ENCODE measurements at places on chromosomes 7 and 10. TPM values are rescaled to one million over a fixed set of nuclear protein-coding genes. Genes with fewer than 3 reads are reported as not detected.

DNA sequence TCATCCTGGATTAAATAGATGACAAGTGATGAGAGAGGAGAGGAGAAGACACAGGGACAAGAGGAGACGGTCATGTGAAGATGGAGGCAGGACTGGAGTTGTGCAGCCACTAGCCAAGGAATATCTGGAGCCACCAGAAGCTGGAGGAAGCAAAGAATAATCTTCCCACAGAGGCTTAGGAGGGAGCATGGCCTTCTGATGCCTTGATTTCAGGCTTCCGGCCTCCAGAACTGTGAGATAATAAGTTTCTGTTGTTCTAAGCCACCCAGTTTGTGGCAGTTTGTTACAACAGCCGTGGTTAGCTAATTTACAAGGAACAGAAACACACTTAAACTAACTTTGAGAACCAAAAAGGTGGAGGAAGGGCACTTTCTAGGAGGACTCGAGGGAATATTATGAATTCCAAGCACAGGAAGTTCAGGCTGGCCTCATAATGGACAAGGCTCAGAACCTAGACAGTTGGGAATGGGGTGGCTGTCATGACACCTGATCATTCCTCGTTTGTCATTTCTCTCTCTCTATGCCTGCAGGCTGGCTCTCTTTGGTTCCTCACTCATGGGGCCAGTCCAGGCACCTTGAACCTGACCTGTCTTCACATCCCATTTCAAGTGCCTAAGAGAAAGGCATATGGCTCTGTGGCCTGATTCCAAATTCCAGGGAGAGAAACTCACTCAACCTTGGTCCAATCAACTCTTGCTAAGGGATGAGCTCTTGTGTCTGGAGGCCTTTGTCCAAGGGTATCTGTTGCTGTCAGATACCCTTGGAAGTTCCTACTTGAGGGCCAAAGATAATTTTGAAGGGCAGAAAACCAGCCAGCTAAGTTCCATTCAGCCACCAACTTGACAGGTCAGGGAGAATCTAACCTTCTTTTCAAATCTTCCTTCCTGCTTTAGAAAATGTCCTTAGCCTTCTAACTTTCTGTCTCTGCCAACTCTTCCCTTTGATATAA lies 33.5 kb upstream of the PDZD8 start:
- H3K36me3 ChIP-seq: no peaks in the 10 kb centered on the region
- no peak for DNase-seq
- H3K4me1 ChIP-seq: no peaks in the 10 kb centered on the region

The PRPS1L1 gene
- total RNA-seq: not detected

GRCh38 chr7:97015756-97016380 lies 8.8 kb downstream of the DLX5 start:
- peaks cover 79% of the 10 kb centered on the region for H3K27me3 ChIP-seq
- no peak for DNase-seq
- no peak overlapping the region for H3K4me3 ChIP-seq
- peaks cover 1% of the 10 kb centered on the region for H3K4me1 ChIP-seq
- no peaks in the 10 kb centered on the region for H3K36me3 ChIP-seq
- no peak overlapping the region for H3K27ac ChIP-seq

The AHR gene
- 44.0 TPM for total RNA-seq

DNA sequence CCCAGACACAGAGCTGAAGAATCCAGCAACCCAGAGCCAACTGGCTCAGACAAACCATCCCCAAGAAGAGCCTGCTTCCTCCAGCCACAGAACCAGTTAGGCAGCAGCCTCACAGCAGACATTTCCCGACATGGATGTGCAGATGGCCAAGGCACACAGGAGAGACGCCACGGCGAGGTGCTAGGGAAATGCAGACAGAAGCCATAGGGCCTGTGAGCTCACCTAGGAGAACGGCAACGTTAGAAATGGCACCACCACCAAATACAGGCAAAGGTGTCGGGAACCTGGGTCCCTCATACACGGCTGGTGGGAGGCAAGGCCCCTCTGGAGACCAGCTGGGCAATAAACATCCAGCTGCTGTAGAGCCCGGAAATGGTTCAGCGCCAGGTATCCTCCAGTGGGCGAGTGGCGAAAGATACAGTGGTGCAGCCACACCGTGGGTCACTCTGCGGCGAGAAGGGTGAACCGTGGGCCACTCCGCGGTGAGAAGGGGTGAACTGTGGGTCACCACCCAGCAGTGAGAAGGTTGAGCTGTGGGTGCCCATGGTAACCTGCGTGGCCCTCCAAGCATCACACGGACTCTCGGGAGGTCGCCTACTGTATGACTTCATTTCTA lies 31.2 kb downstream of the JAKMIP3 start:
- no peaks in the 10 kb centered on the region for H3K4me1 ChIP-seq
- no peaks in the 10 kb centered on the region for H3K27me3 ChIP-seq
- no peak overlapping the region for H3K27ac ChIP-seq
- H3K36me3 ChIP-seq: no peaks in the 10 kb centered on the region

GRCh38 chr10:11586170-11586569 lies 25.3 kb downstream of the USP6NL start:
- no peak for DNase-seq
- H3K27me3 ChIP-seq: no peaks in the 10 kb centered on the region
- no peaks in the 10 kb centered on the region for H3K4me1 ChIP-seq
- no peak overlapping the region for H3K4me3 ChIP-seq

- no peak overlapping the region for H3K27ac ChIP-seq
- H3K36me3 ChIP-seq: no peaks in the 10 kb centered on the region
- no peaks in the 10 kb centered on the region for H3K4me1 ChIP-seq
- DNase-seq: no peak
Measured at GRCh38 chr10:61883371-61884025, 18.0 kb upstream of the ARID5B start.

- H3K27ac ChIP-seq: no peak overlapping the region
- no peaks in the 10 kb centered on the region for H3K27me3 ChIP-seq
- H3K4me3 ChIP-seq: no peak overlapping the region
- H3K36me3 ChIP-seq: no peaks in the 10 kb centered on the region
- DNase-seq: no peak
Measured at GRCh38 chr10:116766241-116766827, 24.0 kb upstream of the HSPA12A start.

GRCh38 chr10:132492323-132493025 lies 45.1 kb upstream of the INPP5A start:
- DNase-seq: no peak
- no peak overlapping the region for H3K27ac ChIP-seq
- no peaks in the 10 kb centered on the region for H3K4me1 ChIP-seq
- H3K27me3 ChIP-seq: no peaks in the 10 kb centered on the region

- H3K27me3 ChIP-seq: no peaks in the 10 kb centered on the region
- H3K4me3 ChIP-seq: no peak overlapping the region
- H3K27ac ChIP-seq: no peak overlapping the region
- DNase-seq: no peak
Measured at GRCh38 chr10:74500816-74501215, 325.6 kb upstream of the KAT6B start.

- no peak for DNase-seq
Measured at GRCh38 chr10:73628405-73628804, 12.9 kb downstream of the MYOZ1 start.

The ITIH5 gene
- 0.61 TPM for total RNA-seq

DNA sequence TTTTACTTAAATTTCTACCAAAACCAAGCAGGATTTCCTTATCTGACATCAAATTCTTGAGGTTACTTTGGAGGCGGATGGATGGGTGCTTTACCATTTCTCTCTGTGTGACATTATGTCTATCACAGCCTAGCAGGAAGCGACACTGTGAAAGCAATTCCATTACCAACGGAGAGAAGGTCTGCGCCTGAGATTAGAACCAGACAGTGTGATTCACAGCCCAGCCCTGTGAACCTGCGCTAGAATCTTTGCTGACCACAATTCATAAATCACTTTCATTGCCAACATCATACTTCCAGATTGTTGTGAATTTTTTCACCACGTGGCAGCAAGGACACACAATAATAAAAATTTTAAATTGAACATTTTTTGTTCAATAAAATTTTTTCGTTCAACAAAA lies 126.5 kb downstream of the CUBN start:
- H3K4me1 ChIP-seq: no peaks in the 10 kb centered on the region
- no peak overlapping the region for H3K27ac ChIP-seq
- no peaks in the 10 kb centered on the region for H3K27me3 ChIP-seq
- no peak for DNase-seq
- H3K4me3 ChIP-seq: no peak overlapping the region

DNA sequence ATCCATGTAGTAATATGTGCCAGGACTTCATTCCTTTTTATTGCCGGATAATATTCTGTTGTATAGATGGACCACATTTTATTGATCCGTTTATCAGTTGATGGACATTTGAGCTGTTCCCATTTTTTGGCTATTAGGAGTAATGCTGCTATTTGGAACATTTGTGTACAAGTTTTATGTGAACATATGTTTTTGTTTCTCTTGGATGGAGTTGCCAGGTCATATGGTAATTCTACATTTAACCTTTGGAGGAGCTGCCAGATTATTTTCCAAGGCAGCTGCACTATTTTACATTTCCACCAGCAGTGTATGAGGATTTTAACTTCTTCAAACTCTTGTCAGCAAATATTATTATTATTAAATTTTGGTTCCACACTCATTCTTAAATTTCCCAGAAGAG lies 59.2 kb downstream of the C10orf90 start:
- DNase-seq: no peak
- no peak overlapping the region for H3K4me3 ChIP-seq

- H3K27ac ChIP-seq: no peak overlapping the region
- no peaks in the 10 kb centered on the region for H3K27me3 ChIP-seq
- H3K36me3 ChIP-seq: no peaks in the 10 kb centered on the region
- H3K4me3 ChIP-seq: no peak overlapping the region
- DNase-seq: no peak
Measured at GRCh38 chr10:98169379-98169778, 34.9 kb downstream of the R3HCC1L start.

- DNase-seq: no peak
- no peaks in the 10 kb centered on the region for H3K36me3 ChIP-seq
- H3K27me3 ChIP-seq: no peaks in the 10 kb centered on the region
- no peak overlapping the region for H3K4me3 ChIP-seq
- no peak overlapping the region for H3K27ac ChIP-seq
- H3K4me1 ChIP-seq: no peaks in the 10 kb centered on the region
Measured at GRCh38 chr10:90935581-90936275, 14.8 kb upstream of the ANKRD1 start.

DNA sequence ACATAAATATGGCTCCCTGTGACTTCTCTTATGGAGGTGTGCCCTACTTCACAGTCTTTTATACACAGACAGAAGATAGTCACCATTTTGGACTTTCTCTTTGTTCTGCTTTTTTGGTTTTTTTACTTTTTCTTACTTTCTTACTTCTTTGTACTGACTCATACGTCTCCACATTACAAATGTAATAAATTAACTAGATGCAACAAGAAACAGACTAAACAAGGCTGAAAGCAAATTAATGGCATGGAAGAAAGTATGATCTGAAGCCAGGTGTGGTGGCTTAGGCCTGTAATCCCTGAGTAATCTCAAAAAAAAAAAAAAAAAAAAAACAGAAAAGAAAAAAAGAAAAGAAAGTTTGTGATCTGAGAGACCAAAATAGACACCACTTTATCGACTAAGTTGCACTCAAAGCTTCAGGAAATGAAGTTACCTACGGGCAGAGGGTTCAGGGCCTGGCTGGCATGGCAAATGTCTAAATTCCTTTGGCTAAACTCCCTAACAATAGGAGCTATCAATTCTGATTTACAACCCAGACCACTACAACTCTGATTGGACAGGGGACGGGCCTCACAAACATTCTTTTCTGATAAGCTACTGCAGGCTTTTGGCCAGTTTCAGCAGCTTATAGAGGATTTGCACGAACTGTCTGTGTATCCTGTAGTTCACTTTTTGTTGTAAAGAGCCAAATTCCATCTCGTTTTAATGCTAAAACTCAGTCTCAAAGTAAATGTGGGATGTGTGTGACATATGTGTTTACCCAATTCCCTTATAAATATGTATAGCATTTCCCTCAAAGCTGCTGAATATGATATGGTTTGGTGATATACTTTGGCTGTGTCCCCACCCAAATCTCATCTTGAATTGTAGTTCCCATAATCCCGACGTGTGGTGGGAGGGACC lies 129.1 kb downstream of the SEPTIN14 start:
- no peaks in the 10 kb centered on the region for H3K27me3 ChIP-seq
- no peak overlapping the region for H3K27ac ChIP-seq
- no peak overlapping the region for H3K4me3 ChIP-seq
- no peaks in the 10 kb centered on the region for H3K4me1 ChIP-seq
- DNase-seq: no peak

- H3K36me3 ChIP-seq: no peaks in the 10 kb centered on the region
- peaks cover 5% of the 10 kb centered on the region for H3K27me3 ChIP-seq
- no peak within 1 kb of the TSS for H3K27ac ChIP-seq
Measured at GRCh38 chr7:113086431-113086888, at the start of gene GPR85. TSS of gene GPR85 (minus strand) at chr7:113086827. CDS start at chr7:113084721, 2,106 bp downstream.

The UCN3 gene
- total RNA-seq: not detected

DNA sequence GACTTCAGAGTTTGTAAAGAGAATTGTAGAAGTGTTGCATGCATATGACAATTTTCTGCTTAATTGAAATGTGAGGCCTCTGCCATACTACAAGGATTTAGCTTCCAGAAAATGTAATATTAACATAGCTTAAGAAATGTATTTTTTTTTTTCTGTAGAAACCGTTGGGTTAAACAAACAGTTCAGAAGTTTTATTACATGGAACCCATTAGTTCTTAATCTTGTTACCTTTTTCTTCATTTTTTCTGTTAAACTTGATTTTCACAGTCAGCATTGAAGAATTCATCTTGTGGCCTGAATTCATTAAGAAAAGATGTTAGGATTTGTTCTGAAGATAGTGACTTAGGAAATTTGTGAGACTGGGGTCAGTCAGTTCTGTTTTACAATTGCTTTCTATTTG lies 4.9 kb downstream of the PTEN start:
- no peaks in the 10 kb centered on the region for H3K36me3 ChIP-seq
- H3K27ac ChIP-seq: peak overlapping the region; percentile 93
- DNase-seq: no peak
- peaks cover 31% of the 10 kb centered on the region for H3K4me1 ChIP-seq
- H3K4me3 ChIP-seq: peak overlapping the region; percentile 14

The DYNC1I1 gene
- 0.09 TPM for total RNA-seq

DNA sequence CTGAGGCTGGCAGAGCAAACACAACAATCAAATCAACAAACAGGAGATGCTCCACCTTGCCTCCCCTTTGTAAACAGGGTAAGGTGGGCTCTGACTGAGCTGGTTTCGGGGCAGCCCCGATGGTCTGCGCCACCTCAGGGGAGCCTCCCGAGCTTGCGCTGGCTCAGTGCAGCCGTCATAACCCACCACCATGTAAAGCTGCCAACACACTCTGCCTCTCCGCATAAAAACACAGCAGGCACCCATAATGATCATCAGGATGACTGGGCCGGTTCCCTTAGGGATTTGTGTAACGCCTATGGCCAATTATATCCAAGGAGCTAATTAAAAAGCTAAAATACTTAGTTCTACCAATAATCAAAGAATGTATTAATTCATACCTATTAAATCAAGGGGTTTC lies 124.5 kb downstream of the PRPF18 start:
- H3K27ac ChIP-seq: no peak overlapping the region
- H3K4me1 ChIP-seq: no peaks in the 10 kb centered on the region
- no peaks in the 10 kb centered on the region for H3K36me3 ChIP-seq

Data from right lobe of liver (tissue), 6 donors.